ENCODE measurements at places on chromosomes 6 and 20. TPM values are rescaled to one million over a fixed set of nuclear protein-coding genes. Genes with fewer than 3 reads are reported as not detected.
A peak's percentile ranks its signal among the peaks of the same experiment; 100 is the strongest.

- peak; percentile 77 for DNase-seq
These were observed 93.7 kb upstream of the EDN1 start for GRCh38 chr6:12196326-12196936.

Gene HLA-DRA
- total RNA-seq = not detected

DNA sequence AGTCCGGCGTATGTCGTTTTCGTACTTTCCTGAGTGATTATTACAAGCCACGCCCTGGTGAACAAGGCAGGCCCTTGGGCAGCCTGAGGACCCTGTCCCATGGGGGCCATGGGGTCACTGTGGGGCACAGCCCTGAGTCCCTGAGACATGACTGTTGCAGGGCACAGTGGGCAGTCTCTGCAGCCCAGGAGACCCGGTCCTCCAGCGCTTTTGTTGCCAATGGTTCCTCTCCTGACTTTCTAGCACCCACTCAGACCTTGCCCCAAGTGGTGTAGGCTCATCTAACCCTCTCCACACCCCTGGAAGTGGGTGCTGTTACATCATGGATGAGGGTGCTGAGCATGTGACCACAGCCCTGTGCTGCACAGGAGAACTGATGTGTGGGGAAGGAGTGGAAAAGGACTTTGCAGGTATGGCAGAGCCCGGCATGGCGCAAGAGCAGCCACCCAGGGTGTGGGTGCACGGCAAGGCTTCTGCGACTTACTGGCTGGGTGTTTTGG is 319.5 kb downstream of the TAF4 start:
- no peak for DNase-seq

DNA sequence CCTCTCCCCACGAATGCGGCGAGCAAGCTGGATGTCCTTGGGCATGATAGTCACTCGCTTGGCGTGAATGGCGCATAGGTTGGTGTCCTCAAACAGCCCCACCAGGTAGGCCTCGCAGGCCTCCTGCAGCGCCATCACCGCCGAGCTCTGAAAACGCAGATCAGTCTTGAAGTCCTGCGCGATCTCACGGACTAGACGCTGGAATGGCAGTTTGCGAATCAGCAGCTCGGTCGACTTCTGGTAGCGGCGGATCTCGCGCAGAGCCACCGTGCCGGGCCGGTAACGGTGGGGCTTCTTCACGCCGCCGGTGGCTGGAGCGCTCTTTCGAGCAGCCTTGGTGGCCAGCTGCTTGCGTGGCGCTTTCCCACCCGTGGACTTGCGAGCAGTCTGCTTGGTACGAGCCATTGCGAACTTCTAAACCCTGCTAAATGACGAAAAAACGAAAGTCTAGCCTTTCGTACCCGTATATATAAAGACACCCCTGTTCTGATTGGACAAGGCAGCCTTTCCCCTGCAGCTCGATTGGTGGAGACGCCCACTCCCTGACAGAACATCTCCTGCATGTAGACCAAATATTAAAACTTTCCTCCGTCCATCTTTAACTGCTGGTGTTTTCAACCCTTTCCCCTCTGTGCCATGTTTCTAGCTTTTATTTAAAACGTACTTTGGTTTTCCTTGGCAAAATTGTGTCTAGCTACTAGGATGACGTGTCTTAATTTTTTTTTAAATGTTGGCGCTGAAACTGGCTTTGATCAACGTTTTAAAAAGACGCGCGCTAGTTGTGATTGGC is 109.8 kb downstream of the HFE start:
- DNase-seq = peak; percentile 78

Gene PSORS1C1
- total RNA-seq = 7.4 TPM

DNA sequence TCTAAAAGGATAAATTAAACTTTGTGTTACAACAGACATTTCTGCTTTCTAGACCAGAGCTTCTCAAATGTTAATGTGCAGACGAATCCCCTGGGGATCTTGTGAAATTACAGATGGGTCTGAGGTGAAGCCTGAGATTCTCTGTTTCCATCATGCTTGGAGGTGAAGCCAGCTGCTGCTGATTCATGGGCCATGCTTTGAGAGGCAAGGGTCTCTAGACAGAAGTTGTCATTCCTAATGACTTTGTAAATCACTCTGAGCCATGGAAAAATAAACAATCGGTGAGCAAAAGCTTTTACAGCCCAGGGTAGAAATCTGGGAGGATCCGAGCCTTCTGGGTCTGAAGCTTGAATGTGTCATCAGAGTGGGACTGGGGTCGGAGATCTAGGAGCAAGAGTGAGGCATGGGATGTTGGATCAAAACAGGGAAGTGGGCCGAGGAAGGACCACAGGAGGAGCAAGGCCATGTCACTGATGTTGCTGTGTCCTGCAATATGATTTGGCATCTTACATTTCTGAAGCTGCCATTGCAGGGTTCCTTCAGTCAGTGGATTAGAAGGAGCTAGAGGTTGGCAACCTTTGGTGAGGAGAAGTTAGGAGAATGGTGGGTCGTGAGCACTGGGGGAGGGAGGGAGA is 77.3 kb downstream of the TRMT11 start:
- no peak for DNase-seq

Gene FABP7
- total RNA-seq = 0.27 TPM

Gene KCNG1
- total RNA-seq = 12.8 TPM

- no peak for DNase-seq
These were observed 116.5 kb upstream of the MAP3K7 start for GRCh38 chr6:90703336-90703735.

Gene CLPSL1
- total RNA-seq = not detected

DNA sequence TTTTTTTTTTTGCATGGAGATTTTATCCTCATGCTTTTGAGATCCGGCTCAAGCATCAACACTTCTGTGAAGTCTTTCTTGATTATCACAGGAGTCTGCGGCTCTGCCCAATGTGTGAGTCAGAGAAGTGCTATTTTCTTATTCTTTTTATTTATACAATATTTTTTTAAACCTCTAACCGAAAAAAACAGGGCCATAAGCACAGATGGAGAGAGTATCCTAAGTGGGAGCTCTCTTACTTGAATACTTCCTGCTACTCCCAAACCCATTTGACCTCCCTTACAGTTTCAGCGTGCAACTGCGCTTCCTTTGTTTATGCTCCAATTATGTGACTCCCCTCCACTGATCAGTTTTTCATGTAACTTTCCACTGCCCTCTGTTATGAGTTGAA is 8.7 kb upstream of the ATXN1 start:
- DNase-seq = no peak

Gene ENPP3
- total RNA-seq = not detected

DNA sequence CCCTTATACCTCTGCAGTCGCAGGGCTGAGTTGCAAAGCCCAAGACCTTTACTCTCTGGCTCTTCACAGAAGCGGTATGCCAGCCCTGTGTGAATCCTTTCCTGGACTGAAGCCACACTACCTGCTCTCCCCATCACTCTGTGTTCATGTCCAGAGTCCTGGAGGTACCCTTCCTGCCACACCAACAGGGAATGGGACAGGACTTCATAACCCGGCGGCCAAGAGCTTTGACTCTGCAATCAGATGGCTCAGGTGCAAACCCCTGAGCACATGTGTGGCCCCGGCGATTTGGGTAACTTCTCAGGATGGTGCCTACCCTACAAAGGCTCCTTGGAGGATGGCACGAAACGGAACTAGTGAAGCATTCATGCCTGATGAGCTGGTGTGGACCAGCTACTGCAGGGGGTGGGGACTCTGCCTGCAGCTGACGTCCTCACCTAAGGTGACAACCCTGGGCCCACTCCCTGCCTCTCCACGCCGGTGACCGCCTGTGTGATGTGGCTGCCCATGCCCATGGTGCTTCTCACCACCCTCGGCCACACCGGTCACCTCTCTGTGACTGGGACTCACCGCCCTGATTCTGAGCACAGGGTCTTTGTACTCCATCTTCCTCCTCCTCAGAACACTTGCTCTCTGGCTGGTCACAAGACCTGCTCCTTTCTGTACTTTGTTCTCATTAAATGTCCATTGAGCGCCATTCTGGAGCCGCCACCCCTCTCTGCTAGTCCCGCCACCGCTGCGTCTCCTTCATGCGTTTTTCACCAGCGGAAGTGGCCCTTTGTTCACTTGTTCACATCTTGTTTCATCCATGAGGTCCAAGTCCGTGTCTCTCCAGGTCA is 116.7 kb downstream of the SULF2 start:
- no peak for DNase-seq

- DNase-seq = peak; percentile 33
These were observed at the start of gene GNAS-AS1 for GRCh38 chr20:58850693-58851174. Gene GNAS-AS1 (minus strand): TSS chr20:58850902.

DNA sequence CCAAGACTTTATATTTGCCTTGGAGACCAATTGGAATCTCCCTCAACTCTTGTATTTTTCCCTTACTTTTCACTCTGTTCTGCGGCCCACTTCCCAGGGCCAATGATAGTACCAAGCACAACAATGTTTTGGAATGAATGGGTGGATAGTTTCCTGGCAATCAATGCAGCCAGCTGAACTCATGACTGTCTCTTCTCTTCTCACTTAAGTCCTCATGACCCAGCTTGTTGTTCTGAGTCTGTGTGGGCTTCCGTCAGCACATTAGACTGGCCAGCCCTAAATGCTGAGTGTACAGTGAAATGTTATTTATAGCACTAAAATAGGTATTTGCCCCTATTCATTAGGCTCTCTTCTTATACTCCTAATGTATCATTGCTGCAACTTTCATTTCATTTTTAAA is 5.6 kb upstream of the MBOAT1 start:
- DNase-seq = no peak

DNA sequence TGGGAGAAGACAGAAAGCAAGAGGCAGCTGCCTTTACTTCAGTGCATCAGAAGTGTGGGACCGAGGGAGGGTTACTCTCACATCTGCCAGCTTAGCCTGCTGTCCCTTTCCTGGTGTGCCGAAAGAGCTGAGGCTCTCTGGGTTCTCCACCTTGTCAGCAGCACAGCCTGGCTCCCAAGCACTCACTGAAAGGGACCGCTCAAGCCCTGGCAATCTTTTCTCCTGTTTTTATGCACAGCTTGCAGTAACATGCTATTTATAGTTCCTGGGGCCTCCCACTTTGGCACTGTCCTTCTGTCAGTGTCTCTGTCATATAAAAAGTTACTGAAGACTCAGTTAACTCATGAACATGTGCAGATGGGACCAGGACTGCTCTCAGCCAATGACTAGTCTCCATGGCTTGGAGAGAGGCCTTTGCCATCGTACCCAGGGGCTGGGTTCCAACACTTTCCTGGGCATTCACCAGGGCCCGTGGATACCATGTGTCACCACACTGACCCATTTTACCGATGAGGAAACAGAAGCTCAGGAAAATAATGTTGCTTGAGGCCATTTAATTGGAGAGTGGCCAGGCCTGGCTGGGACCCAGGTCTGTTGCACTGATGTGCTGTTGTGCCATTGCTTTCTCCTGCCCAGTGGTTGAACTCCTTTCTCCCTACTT is 46.2 kb downstream of the PANK2 start:
- DNase-seq = no peak

DNA sequence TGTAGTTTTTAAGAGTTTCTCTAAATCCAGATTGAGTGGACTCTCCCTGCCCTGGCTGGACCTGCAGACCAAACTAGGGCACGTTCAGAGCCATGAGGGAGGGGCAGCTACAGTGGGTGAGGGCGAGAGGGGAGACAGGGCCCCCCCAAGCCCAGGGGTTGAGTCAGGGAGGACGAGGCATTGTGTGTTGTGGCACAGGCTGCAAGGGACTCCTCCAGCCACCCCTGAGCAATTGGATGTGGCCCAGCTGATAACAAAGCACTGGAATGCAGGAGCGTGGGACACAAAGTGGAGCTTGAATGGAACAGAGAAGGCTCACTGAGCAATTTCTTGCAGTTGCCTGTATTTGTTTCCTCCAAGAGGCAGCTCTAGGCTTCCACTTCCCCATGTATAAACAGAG is 43.5 kb upstream of the MYL9 start:
- no peak for DNase-seq

Gene CAGE1
- total RNA-seq = 0.07 TPM

Gene CDH26
- 1.2 TPM for total RNA-seq

- peak; percentile 20 for DNase-seq
These were observed 26.3 kb downstream of the RALGAPB start for GRCh38 chr20:38498909-38499308.

Gene CEP57L1
- total RNA-seq = 23.5 TPM

DNA sequence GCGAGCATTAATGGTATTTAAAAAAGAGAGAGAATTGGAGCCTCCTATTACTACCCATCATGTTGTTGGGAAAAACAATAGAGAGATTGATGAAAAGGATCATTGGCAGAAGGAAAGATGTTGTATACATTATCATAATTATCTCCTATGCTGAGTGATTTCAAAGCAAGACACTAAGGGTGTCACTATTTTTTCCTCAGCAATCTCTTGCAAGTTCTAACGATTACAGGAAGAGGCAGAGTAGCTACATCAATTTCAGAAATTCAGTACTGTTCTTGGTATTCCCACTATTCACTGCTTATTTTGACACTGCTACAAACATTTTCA is 891.2 kb downstream of the C6orf118 start:
- no peak for DNase-seq

DNA sequence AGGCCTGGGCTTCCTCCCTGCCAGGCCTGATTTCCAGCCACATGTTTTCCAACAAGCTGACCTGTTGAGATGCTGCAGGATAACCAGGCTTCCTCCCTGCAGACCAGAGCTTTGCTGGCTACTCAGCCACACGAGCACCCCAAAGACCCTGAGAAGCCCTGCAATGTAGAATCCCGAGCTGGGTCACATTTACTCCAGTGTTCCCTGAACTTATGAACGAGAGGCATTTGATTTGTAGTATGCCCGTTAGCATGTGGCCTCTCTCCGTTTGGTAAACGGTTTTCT is 4.0 kb downstream of the SIRPA start:
- DNase-seq = no peak

Gene PCK1
- total RNA-seq = not detected

DNA sequence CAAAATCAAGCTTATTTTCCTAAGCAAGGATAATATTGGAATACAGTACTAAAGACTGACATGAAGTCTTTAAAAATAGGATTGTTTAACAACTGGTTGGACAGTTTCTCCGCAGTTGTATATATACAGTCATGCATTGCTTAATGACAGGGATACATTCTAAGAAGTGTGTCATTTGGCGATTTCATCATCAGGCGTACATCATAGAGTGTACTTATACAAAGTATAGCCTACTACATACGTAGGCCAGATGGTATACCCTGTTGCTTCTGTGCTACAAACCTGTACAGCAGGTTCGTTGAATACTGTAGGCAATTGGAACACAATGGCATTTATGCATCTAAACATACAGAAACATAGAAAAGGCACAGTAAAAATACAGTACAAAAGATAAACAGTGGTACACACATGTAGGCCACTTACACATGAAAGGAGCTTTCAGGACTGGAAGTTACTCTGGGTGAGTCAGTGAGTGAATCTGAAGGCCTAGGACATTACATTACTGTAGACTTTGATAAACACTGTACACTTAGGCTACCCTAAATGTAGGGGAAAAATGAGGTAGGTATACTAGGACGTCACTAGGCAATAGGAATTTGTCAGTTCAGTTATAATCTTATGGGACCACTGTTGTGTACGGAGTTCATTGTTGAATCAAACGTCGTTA is 20.1 kb downstream of the HECA start:
- no peak for DNase-seq

Gene ARFGEF2
- 22.4 TPM for total RNA-seq

GRCh38 chr20:20702330-20703245 is 9.9 kb downstream of the RALGAPA2 start:
- no peak for DNase-seq

Gene ELMO2
- total RNA-seq = 30.5 TPM

All from foreskin keratinocyte (primary cell).